ENCODE measurements at places on chromosomes 4 and X.
A peak's percentile ranks its signal among the peaks of the same experiment; 100 is the strongest.

DNA sequence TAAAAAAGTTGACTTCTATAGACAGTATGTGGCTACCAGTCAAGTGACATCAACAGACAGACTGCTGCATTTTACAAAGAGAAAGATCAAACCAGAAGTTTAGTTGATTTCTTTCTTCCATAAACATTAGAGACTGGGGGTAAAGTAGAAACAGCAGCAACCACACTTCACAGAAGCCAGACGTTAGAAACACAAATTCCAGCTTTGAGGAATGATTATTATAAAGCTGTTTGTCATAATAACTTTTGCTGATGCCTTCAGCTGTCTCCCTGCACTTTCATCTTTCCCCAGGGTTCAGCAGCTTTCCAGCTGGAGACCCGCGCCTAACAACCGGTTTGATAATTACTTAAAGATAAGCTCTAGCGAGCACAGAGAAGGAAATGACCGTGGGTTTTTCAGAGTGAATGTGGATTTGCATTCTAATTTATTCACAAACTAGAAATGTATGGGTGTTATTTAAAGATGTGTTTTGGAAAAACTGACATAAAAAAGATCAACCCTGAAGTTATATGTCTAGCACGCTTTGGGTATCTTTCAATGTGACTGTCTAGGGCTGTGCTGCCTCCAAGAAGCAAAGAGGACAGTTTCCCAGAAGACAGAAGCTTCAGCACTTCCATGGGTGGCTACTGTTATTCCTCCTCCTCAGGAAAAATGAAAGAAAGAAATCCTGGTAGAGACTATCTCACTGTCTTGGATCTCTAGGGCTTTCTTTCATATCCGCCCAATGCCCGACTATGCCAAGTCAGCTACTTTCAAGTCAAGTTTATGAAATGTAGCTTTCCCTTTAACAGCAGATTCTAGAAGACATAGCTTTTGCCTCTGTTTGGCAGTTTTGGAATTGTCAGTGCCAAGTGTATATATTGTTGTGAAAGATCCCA is 15.0 kb upstream of the ENAM start:
- DNase-seq, result no peak

DNA sequence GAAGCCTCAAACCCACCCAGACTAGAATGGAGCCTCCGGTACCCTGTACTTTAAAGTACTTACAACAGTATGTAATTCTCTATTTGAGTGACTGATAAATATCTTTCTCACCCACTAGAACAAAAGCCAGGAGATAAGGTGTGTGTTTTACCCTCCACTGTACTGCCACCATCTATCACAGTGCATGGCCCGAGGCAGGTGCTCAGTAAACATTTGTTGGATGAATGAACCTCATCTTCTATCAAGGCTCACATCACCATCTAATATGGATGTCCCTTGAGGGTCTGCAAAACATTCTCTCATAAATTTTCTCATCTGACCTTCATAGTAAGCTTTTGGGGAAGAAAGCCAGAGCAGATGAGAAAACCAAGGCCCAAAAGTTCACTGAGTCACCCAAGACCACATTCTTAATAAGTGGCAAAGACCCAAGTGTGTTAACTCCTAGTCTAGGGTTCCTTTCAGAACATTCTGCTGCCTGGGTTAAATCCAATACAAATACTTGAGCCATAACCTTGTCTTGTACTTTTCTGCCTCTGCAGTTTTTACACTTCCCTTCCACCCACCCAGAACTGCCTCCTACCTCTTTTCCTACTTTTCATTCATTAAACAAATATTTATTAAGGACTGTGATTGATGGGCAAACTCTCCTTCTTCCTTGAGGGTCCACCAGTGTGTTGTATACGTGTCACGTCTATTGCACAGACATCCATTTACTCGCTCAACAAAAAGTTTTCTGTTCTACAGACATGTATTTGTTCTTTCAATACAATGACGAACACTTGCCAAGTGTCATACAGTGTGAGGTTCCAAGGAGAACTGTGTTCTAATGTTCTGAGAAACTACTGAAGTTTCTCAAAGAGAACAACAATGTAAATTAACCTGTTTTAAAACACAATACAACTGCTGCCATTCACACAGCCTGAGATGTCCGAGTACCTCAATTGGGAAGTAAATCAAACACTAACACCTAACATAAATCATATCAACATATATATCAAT is 35.7 kb downstream of the APBB2 start:
- no peak for DNase-seq

DNA sequence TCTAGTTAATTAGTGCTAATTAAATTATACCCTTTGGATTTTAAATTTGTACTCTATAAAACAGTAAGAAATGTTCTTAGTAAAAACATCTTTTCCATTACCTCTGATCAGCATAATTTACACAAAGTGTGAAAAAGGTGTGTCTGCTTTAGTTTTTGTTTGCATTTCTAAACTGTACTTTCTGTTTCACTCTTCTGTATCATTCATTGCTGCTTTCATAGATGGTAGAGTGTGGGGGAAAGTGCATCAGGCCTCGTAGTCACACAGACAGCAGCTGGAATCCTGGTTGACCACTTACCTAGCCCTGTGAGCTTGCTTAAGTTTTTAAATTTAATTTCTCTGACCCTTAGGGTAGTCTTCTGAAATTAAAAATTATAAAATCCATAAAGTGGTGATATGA is 275.4 kb upstream of the PITX2 start:
- no peak for DNase-seq

GRCh38 chrX:138886769-138887168 is 175.3 kb upstream of the FGF13 start:
- DNase-seq, result no peak

DNA sequence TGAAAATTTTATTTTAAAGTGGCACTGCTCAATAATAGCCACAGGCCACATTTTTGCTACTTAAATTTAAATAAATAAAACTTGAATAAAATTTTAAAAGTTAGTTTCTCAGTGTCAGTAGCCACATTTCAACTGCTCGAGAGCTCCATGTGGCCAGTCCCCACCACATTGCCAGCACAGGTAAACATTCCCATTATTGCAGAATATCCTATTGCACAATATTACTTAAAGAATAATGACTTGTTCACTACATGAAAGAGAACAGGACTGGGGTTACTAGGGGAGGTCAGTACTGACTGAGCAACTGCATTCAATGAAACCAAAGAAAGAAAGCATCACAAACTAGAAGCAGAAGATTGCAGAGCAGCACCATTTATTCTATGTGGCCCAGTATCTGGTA is 2201.6 kb upstream of the TENM3 start:
- no peak for DNase-seq

GRCh38 chr4:164755432-164755831 is 1.5 kb downstream of the SMIM31 start:
- DNase-seq, result no peak

DNA sequence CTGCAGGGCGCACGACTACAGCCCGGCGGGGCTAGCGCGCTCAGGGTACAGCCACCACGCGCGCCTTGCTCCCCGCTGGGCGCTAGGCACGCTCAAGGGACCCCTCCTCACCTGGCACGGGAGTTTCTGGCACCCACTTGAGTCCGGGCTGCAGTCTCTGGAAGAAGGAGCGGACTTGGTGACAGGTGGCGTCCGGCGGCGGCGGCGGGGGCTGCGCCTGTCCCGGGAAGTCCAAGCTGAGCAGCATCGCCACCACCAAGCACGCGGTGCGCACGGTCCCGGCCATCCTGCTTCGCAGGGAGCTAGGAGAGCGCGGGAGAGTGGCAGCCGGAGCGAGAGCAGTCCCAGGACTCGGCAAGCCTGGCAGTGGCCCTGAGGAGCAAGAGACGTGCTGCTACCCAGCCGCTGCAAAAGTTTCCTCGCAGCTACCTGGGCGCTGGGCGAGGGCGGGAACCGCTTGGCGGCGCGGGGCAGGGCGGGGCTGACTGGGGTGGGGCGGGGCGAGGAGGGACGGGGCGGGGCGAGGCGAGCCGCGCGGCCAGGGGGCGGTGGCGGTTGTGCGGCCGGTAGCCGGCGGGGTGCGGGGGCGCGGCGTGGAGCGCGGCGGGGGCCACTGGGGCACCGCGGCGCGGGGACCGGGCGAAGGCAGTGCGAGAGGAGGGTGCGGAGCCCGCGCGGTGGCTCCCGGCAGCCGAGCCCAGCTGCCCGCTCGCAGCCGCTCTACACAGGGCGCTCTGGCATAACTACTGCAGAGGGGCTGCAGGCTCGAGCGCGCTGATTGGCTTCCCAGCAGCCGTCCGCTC is at the start of gene GPC3:
Gene GPC3 (minus strand): TSS at position 431 of the 803 bp plus-strand sequence.
- DNase-seq, result no peak

DNA sequence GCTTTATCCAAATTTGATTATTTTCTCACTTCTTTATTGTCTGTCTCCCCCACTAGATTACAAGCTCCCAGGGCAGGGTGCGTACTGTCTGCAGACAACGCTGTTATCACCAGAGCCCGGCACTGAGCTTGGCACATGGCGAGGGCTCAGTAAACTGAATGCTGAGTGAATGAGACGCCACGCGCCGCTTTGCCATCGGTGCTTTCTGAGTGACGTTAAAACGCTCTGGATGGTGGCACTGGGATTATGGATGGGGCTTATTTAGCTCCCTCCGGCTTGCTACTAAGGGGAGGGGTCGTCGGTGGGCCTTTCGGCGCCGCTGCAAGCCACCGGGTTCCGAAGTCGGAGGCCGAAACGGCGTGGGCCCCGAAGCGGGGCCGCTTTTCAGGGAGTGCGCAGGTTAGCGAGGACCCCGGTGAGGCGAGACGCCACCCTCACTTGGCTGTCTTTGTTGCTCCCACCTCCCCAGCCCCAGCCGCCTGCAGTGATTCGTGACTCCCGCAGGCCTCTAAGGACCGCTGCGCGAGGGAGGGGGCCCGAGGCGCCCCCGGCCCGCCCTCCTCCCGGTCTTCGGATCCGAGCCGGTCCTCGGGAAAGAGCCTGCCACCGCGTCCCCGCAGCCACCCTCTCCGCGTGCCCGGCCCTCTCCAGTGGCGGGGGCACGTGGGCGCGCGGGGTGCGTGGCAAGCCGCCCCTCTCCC is 569 bp upstream of the FHL1 start:
- DNase-seq, result peak; percentile 7

DNA sequence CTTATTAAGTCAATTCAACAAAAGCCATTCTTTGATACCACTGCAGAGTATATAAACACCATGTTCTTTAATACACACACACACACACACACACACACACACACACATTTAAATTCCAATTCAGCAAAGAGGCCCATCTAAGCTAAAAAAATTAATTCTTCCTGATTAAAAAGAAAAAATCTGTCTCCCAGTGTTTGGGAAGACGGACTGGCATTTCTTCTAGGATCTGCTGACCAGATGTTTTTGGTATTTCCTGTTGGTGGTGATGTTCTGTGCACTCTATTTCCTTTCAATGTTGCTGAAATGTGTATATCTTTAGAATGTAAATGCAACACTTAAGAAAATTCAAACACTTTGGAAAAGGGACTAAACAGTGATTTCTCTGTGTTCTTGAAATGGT is 243.8 kb downstream of the THOC2 start:
- no peak for DNase-seq

- no peak for DNase-seq
Measured at GRCh38 chr4:104490096-104490769, 4.5 kb downstream of the CXXC4 start.

DNA sequence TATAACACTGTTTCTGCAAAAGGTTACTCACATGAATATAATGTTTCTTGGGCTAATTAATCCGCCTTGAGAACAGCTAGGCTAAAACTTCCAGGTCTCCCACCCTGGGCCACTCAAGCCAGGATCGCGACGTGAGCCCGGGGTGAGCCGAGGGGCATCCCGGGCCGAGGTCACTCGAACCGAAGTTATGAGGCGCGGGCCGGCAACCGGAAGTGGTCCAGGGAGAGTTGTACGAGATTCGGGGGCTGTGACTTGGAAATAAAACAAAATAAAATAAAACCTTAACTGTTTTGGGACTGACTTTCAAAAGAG is 317 bp downstream of the CMC4 start:
- DNase-seq, result no peak

- DNase-seq, result no peak
Measured at GRCh38 chrX:39832211-39832610, 265.5 kb downstream of the BCOR start.

GRCh38 chr4:11397819-11398610 is 30.7 kb downstream of the HS3ST1 start:
- DNase-seq, result no peak

DNA sequence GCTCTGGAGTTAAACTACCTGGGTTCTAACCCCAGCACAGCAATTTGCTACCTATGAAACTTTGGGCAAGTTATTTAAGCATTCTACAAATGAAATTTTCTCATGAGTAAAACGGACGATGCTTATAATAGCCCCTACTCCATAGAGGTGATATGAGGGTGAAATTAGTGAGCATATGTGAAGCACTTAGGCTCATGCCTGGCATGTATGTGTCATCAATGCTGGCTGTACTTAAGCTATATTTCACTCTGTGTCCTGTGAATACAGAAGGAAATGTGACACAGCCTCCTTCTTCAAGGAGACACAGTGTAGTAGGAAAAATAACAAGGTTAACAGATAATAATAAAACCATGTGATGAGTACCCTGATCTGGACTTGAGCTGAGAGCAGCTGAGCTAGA is 20.4 kb upstream of the FMR1NB start:
- DNase-seq, result no peak

- DNase-seq, result no peak
Measured at GRCh38 chr4:140141210-140141835, 12.7 kb downstream of the MAML3 start.

GRCh38 chrX:149853925-149854324 is 27.1 kb upstream of the MAGEA8 start:
- no peak for DNase-seq

DNA sequence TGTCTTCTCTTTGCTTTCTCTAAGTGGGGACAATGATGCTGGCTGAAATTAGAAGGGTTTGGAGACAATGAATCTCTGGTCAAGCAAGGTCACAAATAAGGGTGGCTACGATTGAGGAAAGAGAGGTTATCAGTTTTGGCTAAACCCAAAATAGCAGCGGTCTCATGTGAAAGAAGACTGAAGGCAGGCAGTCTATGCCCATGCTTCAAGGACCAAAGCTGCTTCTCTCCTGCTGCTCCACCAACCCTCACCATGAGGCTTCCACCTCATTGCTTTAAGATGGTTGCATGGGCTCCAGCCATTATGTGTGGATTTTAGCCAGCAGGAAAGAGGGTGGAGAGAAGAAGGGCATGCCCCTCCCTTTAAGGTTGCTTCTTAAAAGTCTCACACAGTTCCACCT is 114.1 kb upstream of the TRIM2 start:
- DNase-seq, result no peak

- no peak for DNase-seq
Measured at GRCh38 chr4:184850018-184850417, 24.2 kb upstream of the ACSL1 start.

DNA sequence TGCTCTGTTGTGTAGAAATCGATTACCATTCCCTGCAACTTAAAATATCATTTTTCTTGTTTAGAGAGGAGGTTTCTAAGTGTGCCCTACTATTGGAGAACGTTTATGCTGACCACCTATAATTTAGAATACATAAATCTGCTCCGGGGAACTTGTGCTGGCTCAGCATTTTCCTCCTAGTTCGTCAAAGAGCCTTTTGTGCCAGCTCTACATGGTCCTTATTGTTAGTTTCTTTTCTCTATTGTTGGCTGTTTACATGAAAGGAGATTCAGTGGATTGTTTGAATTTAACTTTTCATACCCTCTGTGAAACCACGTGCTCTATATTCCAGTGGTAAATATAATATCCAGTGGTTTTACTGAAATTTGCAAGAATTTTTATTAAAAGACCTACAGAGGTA is 53.4 kb upstream of the ATP8A1 start:
- DNase-seq, result no peak

GRCh38 chrX:123298026-123298425 is 113.9 kb downstream of the GRIA3 start:
- DNase-seq, result no peak

Data from effector CD4-positive, alpha-beta T cell (primary cell).